ENCODE measurements at places on chromosomes 4 and X. TPM values are rescaled to one million over a fixed set of nuclear protein-coding genes. Genes with fewer than 3 reads are reported as not detected.

GRCh38 chr4:139603576-139604410 lies 47.8 kb upstream of the SETD7 start:
- H3K27ac ChIP-seq: no peak overlapping the region
- no peaks in the 10 kb centered on the region for H3K27me3 ChIP-seq
- H3K36me3 ChIP-seq: no peaks in the 10 kb centered on the region
- no peak overlapping the region for H3K4me3 ChIP-seq
- no peaks in the 10 kb centered on the region for H3K4me1 ChIP-seq

Gene GPM6B
- 6.5 TPM for total RNA-seq

Gene SHROOM3
- 0.64 TPM for total RNA-seq

Gene GC
- 5.1 TPM for total RNA-seq

GRCh38 chrX:44012484-44013096 lies 39.4 kb upstream of the NDP start:
- H3K36me3 ChIP-seq: no peaks in the 10 kb centered on the region
- peak; percentile 18 for DNase-seq
- H3K27me3 ChIP-seq: no peaks in the 10 kb centered on the region
- H3K4me3 ChIP-seq: no peak overlapping the region
- no peak overlapping the region for H3K27ac ChIP-seq

DNA sequence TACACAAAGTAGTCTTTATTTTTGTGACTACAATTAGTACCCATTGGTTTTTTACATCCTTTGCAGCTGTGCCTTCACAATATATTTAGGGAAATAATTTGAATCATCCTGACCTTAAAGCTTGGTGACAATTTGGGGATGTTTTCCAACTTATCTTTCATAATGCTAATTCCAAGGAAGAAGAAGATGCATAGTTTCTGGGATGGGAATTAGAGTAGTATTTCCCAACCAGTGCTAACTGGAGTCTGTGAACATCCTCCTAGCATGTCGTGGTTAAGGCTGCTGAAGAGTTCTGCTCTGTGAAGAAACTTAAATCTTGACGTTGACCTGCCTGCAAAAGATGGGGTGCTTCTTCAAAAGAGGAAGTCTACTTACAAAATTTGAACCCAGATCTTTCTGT lies 173.5 kb downstream of the ANK2 start:
- no peak overlapping the region for H3K27ac ChIP-seq
- no peaks in the 10 kb centered on the region for H3K36me3 ChIP-seq
